ENCODE measurements at places on chromosomes 16 and 17. TPM values are rescaled to one million over a fixed set of nuclear protein-coding genes. Genes with fewer than 3 reads are reported as not detected.

The USP7 gene
- total RNA-seq, result 70.4 TPM

The MYH1 gene
- total RNA-seq, result 0.20 TPM

The FKBP10 gene
- 82.1 TPM for total RNA-seq

The SEPTIN12 gene
- total RNA-seq, result not detected

The FOXL1 gene
- 0.99 TPM for total RNA-seq

The RNF222 gene
- total RNA-seq, result not detected

The CDK5R1 gene
- 1.5 TPM for total RNA-seq

The USH1G gene
- not detected for total RNA-seq

The KRT25 gene
- total RNA-seq, result not detected

The PRRT2 gene
- 3.1 TPM for total RNA-seq

The LGALS9B gene
- 0.20 TPM for total RNA-seq

The NLGN2 gene
- total RNA-seq, result 20.1 TPM

The TEX19 gene
- total RNA-seq, result not detected

The TMIGD1 gene
- not detected for total RNA-seq

The GRIN2A gene
- total RNA-seq, result 0.24 TPM

The ZNF48 gene
- total RNA-seq, result 7.0 TPM

The MEOX1 gene
- total RNA-seq, result 0.29 TPM

The CAPN15 gene
- total RNA-seq, result 57.2 TPM

The PRSS53 gene
- total RNA-seq, result 2.9 TPM

The SLFN12 gene
- total RNA-seq, result 28.0 TPM

The CCDC154 gene
- total RNA-seq, result 2.7 TPM

The UTS2R gene
- total RNA-seq, result not detected

The DNAAF1 gene
- 10.3 TPM for total RNA-seq

The ZFP1 gene
- 9.2 TPM for total RNA-seq

The MSLN gene
- 55.5 TPM for total RNA-seq

The MC1R gene
- 3.9 TPM for total RNA-seq

The CDH1 gene
- 123 TPM for total RNA-seq

The COX10 gene
- total RNA-seq, result 15.7 TPM

The PRSS36 gene
- total RNA-seq, result 5.8 TPM

The CCL15 gene
- total RNA-seq, result 1.3 TPM

The KRT36 gene
- not detected for total RNA-seq

The KRT10 gene
- total RNA-seq, result 43.2 TPM

The PRPF8 gene
- 268 TPM for total RNA-seq

The TXNDC11 gene
- 71.2 TPM for total RNA-seq

The AATK gene
- 48.5 TPM for total RNA-seq

The NOG gene
- total RNA-seq, result 2.2 TPM

The RAB26 gene
- 0.73 TPM for total RNA-seq

The SLC5A11 gene
- not detected for total RNA-seq

The MLKL gene
- total RNA-seq, result 40.5 TPM

The GLP2R gene
- total RNA-seq, result 2.5 TPM

The PRCD gene
- 1.3 TPM for total RNA-seq

The MON1B gene
- total RNA-seq, result 64.3 TPM

The OR3A3 gene
- not detected for total RNA-seq

The SCN4A gene
- 0.17 TPM for total RNA-seq

The ZSCAN10 gene
- not detected for total RNA-seq

The HAP1 gene
- 0.16 TPM for total RNA-seq

The MYO1D gene
- 92.8 TPM for total RNA-seq

The BCO1 gene
- total RNA-seq, result 0.50 TPM

The SAMD14 gene
- 10.2 TPM for total RNA-seq

The KCNJ18 gene
- not detected for total RNA-seq

The RDM1 gene
- not detected for total RNA-seq

The ZBTB4 gene
- 63.2 TPM for total RNA-seq

The CTDNEP1 gene
- total RNA-seq, result 171 TPM

The RHBDL3 gene
- total RNA-seq, result 0.38 TPM

The NPIPB4 gene
- 86.3 TPM for total RNA-seq

The GPR142 gene
- total RNA-seq, result not detected

All from left lung (tissue), 14 donors.